ENCODE measurements at places on chromosomes 6 and 20.

DNA sequence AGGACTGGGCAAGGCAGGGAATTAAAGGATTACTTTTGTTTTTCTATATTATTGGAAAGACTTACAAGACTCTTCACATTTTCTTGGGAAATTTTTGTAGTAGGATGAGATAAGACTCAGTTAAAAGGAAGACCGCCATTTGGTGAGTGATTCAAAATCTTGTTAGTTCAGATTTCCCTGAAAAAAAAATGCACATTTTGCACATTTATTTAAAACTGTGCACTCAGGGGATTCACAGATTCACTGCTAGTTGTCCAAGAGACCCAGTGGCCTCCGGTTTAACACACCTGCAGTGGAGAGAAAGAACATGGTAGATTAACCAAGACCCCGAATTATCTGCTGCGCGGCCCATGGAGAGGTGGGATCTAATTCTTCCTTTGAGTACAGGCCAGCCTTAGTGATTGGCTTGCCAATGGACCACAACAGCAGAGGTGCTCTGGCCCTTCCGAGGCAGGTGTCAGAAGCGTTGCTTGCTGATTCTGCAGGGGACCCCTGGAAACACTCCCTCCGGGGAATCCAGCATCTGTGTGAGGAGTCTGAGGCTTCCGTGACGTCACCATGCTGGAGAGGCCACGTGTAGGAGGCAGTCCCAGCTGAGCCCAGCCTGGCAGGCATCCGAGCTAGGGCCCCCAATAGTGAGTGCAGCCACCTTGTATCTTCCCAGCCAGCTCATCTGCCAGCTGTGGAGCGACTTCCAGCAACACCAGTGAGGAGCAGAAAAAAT, 68.9 kb downstream of the ZNF217 start:
- no peak for DNase-seq

DNA sequence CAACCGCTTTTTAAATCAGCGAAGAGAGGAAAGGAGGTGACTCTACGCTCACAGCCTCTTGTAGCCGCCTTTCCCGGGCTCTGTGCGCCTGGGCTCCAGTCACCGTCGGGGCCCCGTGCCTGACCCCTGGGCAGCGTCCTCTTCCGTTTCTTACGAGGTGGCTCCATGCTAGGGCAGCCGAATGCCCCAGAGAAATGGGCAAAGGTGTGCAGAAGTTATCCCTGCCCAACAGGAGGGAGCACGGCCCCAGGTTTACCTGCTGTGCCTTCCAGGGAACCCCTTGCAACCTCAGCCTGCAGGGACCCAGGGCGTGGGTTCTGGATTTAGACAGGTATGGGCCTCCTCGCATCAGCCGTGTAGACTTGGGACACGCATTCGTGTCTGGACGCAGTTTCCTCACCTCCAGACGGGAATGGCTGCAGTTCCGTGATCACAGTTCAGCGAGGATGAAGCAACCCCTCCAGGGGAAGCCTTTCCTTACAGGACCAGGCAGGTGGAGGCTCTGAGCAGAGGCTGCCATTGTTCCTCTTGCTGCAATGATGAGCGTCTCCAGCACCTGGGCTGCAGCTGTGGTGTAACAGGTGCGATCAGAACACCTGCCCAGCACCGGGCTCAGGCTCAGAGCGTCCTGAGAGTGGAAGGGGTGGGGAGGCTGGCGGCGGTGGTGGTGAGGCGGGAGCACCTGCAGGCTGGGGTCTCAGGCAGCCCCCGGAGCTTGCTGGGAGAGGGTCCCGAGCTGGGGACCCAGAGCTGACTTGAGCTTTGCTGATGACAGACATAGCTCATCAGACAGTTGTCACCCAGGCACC, 81.3 kb upstream of the BHLHE23 start:
- DNase-seq = no peak

DNA sequence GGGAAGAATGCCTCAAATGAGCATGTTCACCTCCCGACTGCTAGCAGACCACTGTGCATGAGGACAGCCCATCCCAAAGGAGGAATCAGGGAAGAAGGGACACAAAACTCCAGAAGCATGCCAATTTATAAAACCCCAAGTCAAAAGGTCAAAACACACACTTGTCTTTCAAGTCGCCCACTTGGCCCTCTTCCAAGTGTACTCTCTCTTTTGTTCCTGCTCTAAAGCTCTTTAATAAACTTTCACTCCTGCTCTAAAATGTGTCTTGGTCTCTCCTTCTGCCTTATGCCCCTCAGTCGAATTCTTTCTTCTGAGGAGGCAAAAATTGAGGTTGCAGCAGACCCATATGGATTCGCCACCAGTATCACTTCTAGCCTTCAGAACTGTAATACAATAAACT, 33.9 kb upstream of the TPBG start:
- DNase-seq = no peak

DNA sequence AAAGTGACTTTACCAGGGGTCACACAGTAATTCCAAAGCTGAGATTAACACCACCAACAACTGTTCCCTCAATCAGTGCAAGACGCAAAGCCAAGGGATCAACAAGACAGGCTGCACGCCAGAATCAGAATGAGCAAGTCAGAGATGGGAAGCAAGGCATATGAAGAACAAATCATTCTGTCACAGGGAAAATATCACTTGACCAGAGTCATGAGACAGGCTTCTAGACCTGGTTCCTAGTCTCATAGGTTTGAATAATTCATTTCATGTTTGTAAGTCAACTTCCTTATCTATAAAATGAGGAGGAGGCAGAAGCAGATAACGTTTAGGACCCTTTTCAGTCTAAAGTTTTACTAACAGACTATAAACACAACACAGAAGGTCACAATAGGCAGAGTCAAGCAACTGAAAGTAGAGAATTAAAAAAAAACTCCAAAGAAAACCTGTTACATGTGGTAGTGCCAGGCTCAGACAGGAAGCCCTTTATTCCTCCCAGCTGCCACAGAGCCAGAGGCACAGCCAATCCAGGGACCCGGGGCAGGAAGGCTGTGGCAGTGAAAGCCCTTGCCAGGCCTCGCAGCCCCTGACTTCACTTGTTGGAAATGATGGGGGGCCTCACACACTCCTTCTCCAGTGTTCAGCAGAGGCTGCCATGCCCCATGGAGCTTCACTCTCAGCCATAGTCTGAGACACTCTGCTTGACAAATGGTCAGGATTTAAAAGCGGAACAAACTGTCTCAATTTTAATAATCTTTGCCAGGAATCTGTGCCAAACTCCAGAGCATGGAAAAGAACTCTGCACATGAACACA, 29.2 kb upstream of the DST start:
- DNase-seq = no peak

GRCh38 chr20:3980260-3981131, 34.9 kb downstream of the RNF24 start:
- no peak for DNase-seq

- no peak for DNase-seq
Observed at GRCh38 chr20:37552415-37552814, 24.7 kb upstream of the BLCAP start.
